ENCODE measurements at places on chromosomes 5 and 9. TPM values are rescaled to one million over a fixed set of nuclear protein-coding genes. Genes with fewer than 3 reads are reported as not detected.

Gene PRKACG
- total RNA-seq = not detected

Gene KIF4B
- not detected for total RNA-seq

Gene ADRA1B
- total RNA-seq = 0.56 TPM

Gene ADAM19
- 43.9 TPM for total RNA-seq

Gene OSTF1
- total RNA-seq = 49.6 TPM

Gene DMAC1
- 6.3 TPM for total RNA-seq

Gene LRRC70
- 1.2 TPM for total RNA-seq

Gene MELK
- 7.0 TPM for total RNA-seq

Gene IFNA13
- not detected for total RNA-seq

Gene ELAVL2
- not detected for total RNA-seq

Gene SLC46A2
- not detected for total RNA-seq
